ENCODE measurements at places on chromosomes 12 and 14. TPM values are rescaled to one million over a fixed set of nuclear protein-coding genes. Genes with fewer than 3 reads are reported as not detected.

The FAM186B gene
- 0.59 TPM for total RNA-seq

The CMA1 gene
- 0.76 TPM for total RNA-seq

DNA sequence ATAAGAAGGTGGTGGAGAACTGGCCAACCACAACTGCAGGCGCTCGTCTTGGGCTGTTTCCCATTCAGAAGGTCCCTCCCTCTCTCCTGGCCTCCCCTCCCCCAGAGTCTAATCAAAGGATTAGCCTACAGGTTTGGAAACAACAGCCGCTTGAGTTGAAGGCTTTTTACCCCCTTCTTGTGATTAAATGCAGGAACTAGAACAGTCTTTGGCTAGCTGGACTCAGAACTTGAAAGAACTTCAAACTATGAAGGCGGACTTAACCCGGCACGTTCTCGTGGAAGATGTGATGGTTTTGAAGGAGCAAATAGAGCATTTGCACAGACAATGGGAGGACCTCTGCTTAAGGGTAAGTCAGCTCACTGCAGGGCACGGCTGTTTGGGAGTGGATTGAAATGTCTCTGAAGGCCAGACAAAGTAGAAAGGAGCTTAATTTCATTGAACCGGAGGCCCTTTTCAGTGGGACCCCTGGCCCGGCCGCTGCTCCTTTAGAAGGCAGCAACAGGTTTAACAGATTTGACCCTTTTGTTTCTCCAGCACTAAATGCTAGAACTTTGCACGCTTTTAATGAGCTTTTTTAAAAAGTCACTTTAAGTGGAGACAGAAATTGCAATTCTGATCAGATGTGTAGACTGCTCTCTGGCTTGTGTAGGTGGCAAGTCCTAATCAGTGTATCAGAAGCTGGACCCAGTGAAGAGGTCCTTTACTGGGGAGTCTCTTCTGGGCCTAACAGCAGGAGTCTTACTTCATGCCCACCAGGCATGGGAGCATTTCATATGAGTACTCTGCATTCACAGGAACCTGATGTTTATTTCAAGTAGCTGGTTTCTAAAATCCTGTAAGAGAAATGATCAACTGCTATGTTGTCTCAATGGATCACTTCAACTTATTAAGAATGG lies 107.7 kb downstream of the ESR2 start:
- no peak for DNase-seq
- no peaks in the 10 kb centered on the region for H3K27me3 ChIP-seq
- H3K4me3 ChIP-seq, result no peak overlapping the region
- no peak overlapping the region for H3K27ac ChIP-seq
- H3K36me3 ChIP-seq, result no peaks in the 10 kb centered on the region

- H3K36me3 ChIP-seq, result no peaks in the 10 kb centered on the region
- no peaks in the 10 kb centered on the region for H3K4me1 ChIP-seq
- no peak overlapping the region for H3K4me3 ChIP-seq
- DNase-seq, result no peak
- H3K27ac ChIP-seq, result no peak overlapping the region
Measured at GRCh38 chr12:114878781-114879180, 194.8 kb upstream of the TBX3 start.

Data from gastrocnemius medialis (tissue), 4 donors.